LoVo (cell line): ENCODE measurements at places on chromosomes 11 and 22.

DNA sequence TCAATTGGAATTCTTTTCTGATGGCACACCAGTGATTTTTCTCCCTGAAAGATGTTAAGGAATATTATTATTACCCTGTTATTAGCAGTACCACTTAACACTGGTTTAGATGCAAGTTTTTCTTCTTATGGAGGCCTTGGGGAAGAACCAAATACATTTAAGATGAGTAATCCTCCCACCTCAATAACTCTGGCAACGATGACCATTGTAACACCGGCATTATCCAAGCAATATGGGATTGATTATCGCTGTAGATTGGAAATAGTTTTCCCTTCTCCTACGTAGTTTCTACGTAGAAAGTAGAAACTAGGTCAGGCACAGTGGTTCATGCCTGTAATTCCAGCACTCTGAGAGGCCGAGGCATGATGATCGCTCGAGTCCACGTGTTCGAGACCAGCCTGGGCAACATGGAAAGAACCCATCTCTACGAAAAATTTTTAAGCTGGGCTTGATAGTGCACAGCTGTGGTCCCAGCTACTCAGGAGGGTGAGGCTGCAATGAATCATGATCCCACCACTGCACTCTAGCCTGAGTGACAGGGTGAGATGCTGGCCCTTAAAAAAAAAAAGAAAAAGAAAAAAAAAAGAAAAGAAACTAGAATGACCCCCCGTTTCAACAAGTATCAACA, 45.5 kb downstream of the PACSIN2 start:
- DNase-seq: no peak

DNA sequence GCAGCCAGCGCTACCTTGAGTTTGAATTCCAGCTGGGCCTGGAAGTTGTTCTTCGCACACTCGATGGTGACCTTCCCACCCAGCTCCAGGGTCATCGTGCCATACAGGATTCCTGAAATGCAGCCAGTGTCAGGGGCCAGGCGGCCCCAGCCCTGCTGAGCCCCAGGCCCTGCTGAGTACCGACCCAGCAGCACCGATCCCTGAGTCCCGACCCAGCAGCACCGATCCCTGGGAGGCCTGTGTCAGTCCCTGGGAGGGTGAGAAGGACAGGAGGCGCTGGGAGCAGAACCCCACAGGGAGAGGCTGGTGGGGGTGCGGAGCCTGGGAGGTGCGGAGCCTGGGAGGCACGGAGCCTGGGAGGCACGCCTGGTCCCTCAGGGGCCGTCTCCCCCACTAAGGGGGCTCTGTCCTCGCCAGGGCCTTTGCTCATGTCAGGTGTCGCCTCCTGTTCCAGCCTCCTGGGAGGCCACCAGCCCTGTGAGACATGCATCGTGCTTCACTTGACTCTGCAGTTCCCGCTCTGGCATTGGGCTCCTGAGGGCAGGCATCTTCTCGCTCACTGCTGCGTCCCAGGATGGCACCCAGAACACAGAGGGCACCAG, 37.1 kb upstream of the CARS1 start:
- DNase-seq: no peak

DNA sequence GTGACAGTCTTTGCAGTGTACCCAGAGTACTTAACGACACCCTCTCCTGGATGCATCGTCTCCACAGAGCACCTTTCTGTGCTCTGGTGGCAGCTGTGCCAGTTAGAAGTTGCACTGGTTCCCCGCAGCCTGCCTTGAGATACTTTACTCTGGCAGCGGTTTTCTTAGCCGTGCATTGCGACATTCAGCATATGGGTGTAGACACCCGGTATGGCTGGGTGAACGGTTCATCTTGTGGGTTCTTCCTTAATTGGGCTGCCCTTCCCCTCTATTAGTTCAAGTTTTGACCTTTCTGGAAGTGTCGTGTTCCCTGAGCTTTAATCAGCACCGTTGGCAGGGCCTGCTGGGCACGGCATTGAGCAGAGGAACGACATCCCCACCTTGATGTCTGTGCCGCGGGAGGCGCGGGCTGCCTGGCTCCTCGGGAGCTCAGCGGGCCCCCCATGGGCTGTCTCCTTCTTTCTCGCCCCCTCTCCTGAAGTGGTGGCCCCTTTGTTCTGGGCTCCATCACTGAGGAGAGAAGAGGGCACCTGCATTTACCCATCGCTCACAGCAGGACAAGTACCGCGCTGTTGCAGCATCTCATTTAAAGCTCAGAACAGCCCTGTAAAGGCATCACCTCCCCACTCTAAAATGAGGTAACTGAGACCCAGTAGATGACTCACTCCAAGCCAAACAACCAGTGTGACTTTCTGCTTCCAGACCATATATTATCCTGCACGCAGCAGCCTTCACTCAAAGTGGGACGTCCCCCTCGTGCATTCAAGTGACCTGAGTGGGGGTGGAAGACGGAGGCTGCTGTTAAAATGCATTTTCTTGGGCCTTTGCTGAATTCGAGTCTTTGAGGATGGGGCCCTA, 13.3 kb downstream of the FAM83F start:
- no peak for DNase-seq

GRCh38 chr22:46381142-46381541, 45.6 kb downstream of the TRMU start:
- no peak for DNase-seq

GRCh38 chr11:120652705-120653335, 141.3 kb downstream of the GRIK4 start:
- no peak for DNase-seq

- DNase-seq: peak; percentile 12
These were observed 20.0 kb upstream of the NUCB2 start for GRCh38 chr11:17256512-17256911.

DNA sequence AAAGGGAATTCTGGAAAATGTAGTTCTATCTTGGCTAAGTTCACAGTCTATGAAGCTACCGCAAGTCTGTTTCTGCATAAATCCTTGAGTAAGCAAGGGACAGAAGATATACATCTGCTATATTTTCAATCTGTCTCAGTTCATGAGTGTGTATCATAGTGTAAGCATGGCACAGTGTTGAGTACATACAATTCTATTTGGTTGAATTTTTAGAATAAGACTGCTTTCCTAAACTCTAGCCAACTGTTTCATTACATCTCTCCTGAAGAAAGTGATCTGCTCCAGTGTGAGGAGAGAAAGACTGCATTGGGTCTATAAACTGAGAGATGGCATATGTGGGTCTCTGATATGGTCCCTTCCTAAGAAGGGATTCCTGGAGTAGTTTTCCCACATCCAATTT, 2.6 kb upstream of the CCDC81 start:
- DNase-seq: no peak

GRCh38 chr11:75896843-75897419, 81.9 kb downstream of the UVRAG start:
- DNase-seq: peak; percentile 65

DNA sequence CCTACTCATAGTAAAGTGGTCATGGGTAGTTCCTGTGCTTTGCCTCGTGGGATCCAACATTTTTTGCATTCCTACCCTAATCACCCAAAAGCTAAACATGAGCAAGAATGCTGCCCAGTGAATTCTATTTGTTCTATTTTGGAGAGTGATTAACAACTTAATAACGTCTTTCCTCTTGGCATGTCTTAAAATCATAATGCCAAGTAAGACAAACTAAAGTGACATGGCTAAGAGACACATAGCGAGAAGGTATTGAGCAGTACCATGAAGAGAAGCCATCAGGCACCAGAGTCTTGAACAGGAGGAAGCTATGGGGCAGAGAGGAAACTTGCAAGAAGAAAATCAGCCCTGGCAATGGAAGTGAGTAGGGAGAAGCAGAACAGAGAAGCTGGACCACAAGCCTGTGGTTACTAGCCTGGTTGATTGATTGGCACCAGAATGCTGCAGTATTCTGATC, 32.0 kb downstream of the EXPH5 start:
- no peak for DNase-seq

- peak; percentile 63 for DNase-seq
These were observed 6.5 kb upstream of the CSTPP1 start for GRCh38 chr11:46930089-46930488.

GRCh38 chr11:64356498-64357411, 2.2 kb upstream of the RPS6KA4 start:
- no peak for DNase-seq

DNA sequence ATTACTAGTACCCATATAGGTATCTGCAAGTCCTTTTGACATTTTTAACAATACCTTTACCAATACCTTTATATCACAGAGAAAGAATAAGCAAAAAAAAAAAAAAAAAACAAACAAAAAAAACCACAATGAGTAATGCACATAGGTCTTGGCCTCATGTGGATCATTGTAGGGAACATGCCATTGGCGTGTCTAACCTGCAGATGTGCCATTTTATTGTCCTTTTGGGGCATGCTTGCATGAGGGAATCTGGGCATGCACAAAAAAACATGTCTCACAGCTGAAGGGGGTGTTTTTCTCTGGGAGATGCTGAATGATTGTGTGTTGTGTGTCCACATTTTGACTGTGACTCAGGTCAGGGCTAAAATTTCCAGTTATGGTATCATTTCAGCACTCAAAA, 361.6 kb downstream of the GUCY1A2 start:
- no peak for DNase-seq

DNA sequence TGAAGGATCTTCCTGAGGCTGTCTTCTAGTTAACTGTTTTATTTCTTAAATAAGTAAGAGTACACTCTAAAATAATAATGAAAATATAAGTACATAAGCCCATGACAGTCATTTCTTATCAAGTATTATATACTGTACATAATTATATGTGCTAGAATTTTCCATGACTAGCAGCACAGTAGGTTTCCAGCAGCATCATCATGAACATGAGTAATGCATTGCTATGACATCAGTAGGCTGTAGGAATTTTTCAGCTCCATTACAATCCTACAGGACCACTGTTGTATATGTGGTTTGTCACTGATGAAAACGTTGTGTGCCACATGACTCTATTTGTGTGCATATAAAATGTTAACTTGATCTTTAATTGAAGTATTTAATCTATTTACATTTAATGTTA, 22.0 kb downstream of the ZNF202 start:
- DNase-seq: no peak

- DNase-seq: no peak
These were observed 10.8 kb upstream of the TPP1 start for GRCh38 chr11:6629892-6630631.

GRCh38 chr11:105937331-105937730, 84.7 kb downstream of the MSANTD4 start:
- peak; percentile 15 for DNase-seq

GRCh38 chr22:46897246-46897623, 134.8 kb downstream of the TBC1D22A start:
- DNase-seq: no peak

GRCh38 chr11:58923300-58923788, 15.9 kb upstream of the GLYATL1 start:
- DNase-seq: peak; percentile 9

DNA sequence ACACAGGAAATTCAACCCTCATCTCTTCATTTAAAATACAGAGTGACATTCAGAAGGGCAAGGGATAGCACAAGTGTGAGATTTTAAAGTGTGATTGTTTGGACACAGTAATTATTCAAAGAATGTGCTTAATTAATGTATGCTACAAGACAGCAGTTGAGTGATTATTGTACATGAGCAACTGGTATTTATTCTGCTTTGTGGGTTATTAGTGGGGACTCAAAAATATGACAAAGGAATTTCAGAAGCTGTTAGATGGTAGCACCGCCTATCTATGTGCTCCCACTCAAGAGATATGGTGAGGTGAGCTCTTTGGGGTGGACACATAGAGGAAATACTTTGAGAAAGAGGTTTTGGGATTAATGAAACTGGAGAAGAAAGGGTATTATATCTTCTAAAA, 5.8 kb upstream of the HBD start:
- DNase-seq: no peak
